Activated T-helper 17 cell treated with anti-CD3 and anti-CD28 coated beads, Interleukin-2, amount 50 U/mL, for 72 hours (primary cell): ENCODE measurements at places on chromosomes 1 and 21.

GRCh38 chr1:96358057-96358456, 363.5 kb upstream of the PTBP2 start:
- H3K36me3 ChIP-seq: no peaks in the 10 kb centered on the region
- no peak overlapping the region for H3K27ac ChIP-seq
- no peak overlapping the region for H3K4me3 ChIP-seq
- no peak for ATAC-seq
- H3K4me1 ChIP-seq: peaks cover 9% of the 10 kb centered on the region
- H3K27me3 ChIP-seq: peaks cover 7% of the 10 kb centered on the region

DNA sequence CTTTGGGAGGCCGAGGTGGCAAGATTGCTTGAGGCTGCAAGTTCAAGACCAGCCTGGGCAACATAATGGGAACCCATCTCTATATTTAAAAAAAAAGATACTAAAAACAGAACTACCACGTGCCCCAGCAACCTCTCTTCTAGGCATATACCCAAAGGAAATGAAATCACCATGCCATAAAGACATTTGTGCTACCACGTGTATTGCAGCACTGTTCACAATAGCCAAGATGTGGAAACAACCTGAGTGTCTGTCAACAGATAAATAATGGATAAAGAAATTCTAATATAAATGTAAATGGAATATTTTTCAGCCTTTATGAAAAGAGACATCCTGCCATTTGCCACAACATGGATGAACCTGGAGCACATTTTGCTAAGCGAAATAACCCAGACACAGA, 128.6 kb downstream of the PCNX2 start:
- H3K4me1 ChIP-seq: no peaks in the 10 kb centered on the region
- peaks cover 57% of the 10 kb centered on the region for H3K36me3 ChIP-seq
- H3K27ac ChIP-seq: no peak overlapping the region

DNA sequence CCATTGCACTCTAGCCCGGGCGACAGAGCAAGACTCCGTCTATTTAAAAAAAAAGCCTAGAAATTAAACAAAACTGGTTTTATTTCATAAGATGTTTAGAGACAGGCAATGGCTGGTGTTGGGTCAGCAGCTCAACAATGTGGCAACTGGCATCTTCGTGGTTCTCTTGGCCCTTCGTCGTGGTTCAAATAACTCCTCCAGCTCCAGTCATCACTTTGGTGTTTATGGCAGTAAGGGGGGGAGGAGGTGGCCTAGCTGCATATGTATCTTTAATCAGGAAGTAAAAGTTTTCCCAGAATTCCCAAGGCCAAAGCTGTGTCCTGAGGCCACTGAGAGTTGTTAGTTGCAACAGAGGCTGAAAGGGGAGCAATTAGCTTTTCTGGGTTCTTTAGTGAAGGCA, 13.0 kb upstream of the LTN1 start:
- H3K4me3 ChIP-seq: no peak overlapping the region
- H3K4me1 ChIP-seq: no peaks in the 10 kb centered on the region
- no peaks in the 10 kb centered on the region for H3K27me3 ChIP-seq

DNA sequence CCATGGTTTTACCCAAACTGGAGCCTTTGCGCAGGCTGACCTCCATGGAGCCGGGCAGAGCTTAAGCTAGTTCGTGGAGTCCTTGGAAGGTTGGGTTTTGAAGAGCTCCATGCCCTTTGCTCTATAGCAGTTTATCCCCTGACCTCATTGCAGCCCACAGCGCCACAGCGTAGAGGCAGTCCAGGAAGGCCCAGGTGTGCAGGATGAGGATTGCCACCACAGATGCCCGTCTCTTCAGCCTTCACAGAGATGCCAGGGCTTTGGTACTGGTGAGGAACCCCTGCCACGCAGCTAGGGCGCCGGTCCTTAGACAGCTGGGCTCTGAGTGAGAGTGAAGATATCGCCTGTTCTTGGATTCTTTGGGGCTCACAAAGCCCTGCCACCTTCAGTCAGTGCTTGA, 138.6 kb downstream of the PEX14 start:
- no peaks in the 10 kb centered on the region for H3K27me3 ChIP-seq
- no peaks in the 10 kb centered on the region for H3K36me3 ChIP-seq

- H3K4me1 ChIP-seq: no peaks in the 10 kb centered on the region
- H3K36me3 ChIP-seq: peaks cover 73% of the 10 kb centered on the region
- H3K4me3 ChIP-seq: no peak overlapping the region
Measured at GRCh38 chr1:43439781-43440180, 13.9 kb downstream of the HYI start.
